ENCODE measurements at places on chromosomes 6 and 20.

- DNase-seq, result no peak
Observed at GRCh38 chr6:34043359-34043758, 102.5 kb downstream of the GRM4 start.

- no peak for DNase-seq
Observed at GRCh38 chr20:42886801-42887200, 302.9 kb downstream of the PTPRT start.

GRCh38 chr20:44990957-44991356 is 24.6 kb downstream of the STK4 start:
- no peak for DNase-seq

DNA sequence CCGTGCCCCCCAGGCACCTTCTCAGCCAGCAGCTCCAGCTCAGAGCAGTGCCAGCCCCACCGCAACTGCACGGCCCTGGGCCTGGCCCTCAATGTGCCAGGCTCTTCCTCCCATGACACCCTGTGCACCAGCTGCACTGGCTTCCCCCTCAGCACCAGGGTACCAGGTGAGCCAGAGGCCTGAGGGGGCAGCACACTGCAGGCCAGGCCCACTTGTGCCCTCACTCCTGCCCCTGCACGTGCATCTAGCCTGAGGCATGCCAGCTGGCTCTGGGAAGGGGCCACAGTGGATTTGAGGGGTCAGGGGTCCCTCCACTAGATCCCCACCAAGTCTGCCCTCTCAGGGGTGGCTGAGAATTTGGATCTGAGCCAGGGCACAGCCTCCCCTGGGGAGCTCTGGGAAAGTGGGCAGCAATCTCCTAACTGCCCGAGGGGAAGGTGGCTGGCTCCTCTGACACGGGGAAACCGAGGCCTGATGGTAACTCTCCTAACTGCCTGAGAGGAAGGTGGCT is 960 bp downstream of the TNFRSF6B start:
- DNase-seq, result no peak

DNA sequence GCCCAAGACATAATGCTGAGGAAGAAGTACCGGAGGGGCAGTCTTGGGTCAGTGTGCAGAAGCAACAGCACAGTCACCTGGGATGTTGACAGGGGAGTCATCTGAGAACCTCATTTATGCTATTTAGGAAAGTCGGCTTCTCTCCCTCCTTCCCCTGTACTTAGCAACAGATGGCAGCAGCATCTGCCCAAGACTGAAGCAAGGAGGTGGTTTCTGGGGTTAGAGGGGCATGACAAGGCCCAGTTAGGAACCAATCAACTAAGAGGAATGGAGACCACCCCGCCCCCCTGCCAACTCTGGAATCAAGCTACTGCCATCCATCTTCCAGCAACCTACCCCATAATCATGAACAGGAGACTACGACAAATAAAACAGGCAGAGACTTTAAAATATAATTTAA is 21.7 kb downstream of the RIPK1 start:
- DNase-seq, result no peak

DNA sequence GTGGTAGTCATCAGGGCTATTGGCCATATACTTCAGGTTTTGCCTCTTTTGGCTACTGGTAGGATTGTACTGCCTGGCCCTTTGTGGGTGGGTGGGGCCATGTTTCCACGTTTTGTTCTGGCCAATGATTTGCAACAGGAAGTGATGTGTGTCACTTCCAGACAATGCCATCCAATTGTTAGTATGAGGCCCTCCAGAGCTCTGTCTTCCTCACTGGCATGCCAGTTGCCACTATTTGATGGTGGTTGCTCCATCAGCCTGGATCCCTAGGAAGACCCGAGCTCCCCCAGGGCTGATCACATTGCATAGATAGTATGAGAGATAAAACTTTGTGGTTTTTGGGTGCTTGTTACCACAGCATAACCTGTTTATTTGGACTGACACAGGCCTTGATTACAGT is 7.7 kb upstream of the LRRN4 start:
- DNase-seq, result no peak

GRCh38 chr6:16396497-16397319 is 158.3 kb downstream of the GMPR start:
- no peak for DNase-seq

- no peak for DNase-seq
Observed at GRCh38 chr20:60136645-60137401, 178.6 kb downstream of the CDH26 start.
